Glomerular endothelial cell (primary cell): ENCODE measurements at places on chromosomes 6 and 20.

DNA sequence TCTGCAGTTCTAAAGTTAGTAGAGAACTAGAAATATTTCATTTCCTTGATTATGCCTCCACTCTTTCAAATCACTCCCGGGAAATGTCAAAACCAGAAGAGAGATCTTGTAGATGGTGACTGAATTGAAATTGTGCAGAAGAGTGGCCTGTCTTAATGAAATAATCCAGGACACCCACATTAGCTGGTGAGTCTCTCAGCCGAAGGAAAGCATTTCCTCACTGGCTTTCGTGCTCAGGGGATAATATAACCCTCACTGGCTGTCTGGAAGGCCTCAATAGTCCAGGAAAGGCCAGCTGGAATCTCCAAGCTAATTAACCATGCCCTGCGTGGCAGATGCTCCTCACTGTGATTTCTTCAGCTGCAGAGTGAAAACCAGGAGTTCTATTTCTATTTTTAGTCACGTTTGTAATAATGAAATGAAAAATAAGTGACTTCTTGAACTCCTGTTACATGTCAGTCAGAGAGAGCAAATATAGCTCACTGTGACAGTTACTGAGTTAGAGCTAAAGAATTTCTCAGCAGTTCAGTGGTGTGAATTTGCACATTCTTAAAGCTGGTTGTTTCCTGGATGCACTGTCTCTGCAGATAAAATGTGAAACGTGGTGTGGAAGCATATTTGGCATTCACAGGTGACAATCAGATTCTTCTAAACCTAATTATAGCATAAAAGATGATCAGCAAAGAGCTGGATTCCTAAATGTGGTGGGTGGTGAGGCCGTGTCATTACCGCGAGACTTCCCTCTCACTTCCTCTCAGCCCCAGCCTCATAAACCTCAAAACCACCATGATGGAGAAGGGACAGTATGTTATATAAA is 211.7 kb downstream of the LMBRD1 start:
- no peak for DNase-seq

- DNase-seq: no peak
These were observed 35.4 kb upstream of the E2F3 start for GRCh38 chr6:20366082-20366830.

- DNase-seq: no peak
These were observed 22.6 kb downstream of the CDH22 start for GRCh38 chr20:46285740-46286139.

- DNase-seq: no peak
These were observed 169.3 kb upstream of the RIN2 start for GRCh38 chr20:19588732-19589131.

DNA sequence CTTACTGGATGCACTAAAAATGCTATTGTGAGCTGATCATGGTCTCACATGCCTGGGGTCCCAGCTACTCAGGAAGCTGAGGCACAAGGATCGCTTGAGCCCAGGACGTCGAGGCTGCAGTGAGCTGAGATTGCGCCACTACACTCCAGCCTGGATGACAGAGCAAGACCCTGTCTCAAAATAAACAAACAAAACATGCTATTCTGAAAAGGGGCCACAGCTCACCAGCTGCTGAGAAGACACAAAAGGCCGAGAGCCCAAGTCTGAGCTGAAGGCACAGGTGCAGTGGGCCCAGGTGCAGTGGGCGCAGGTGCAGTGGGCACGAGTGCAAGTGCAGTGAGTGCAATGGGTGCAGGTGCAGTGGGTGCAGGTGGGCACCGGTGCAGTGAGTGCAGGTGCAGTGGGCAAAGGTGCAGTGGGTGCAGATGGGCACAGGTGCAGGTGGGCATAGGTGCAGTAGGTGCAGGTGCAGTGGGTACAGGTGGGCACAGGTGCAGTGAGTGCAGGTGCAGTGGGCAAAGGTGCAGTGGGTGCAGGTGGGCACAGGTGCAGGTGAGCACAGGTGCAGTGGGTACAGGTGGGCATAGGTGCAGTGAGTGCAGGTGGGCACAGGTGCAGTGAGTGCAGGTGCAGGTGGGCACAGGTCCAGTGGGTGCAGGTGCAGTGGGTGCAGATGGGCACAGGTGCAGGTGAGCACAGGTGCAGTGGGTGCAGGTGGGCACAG is 16.0 kb downstream of the ZBTB46 start:
- DNase-seq: no peak

- DNase-seq: no peak
These were observed 252.7 kb downstream of the DHX35 start for GRCh38 chr20:39214828-39215227.

GRCh38 chr6:2639167-2639566 is 111.6 kb downstream of the MYLK4 start:
- DNase-seq: no peak
